ENCODE measurements at places on chromosomes 5 and 9.

DNA sequence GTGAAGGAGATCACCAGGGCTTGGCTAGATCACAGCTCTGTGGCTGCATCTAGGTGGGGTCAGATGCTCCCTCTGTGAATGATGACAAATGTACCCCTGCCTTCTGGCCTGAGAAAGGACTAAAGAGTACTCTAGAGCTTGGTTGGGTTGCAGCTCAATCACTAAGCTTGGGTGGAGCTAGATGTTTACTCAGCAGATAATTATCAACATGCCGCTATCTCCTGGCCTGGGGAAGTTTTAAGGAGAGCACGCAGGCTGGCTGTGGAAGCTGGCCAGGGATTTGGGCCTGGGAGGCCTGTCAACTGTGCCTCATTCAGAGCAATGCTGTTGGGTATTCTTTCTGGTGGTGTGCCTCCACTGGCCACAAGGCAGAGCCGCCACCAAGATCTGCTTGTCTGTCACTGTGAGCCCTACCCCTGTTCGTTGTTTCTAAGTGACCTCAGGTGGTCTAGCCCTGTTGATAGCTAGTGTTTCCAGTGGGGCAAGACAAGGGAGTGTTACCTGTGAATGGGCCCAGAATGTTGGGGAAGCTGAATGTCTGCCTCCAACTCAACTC lies 181.7 kb downstream of the ADGRV1 start:
- DNase-seq: no peak

DNA sequence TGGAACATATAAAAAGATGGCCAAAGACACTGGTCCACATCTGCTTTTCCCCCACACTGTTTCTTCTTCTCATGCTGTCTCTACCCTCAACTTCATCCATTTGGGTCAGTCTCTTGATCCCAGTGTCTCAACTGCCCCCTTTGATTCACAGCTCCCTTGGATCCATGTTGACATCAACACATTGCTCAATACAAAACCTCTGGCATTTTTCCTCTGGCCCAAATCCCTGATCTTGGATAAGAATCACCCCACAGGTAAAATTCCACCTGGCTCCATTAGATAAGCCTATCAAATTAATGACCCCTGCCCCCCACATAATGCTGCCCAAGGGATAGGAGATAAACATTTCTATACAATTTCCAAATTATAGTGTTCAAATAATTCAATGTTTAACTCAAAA lies 229.8 kb downstream of the TLE1 start:
- DNase-seq: no peak

DNA sequence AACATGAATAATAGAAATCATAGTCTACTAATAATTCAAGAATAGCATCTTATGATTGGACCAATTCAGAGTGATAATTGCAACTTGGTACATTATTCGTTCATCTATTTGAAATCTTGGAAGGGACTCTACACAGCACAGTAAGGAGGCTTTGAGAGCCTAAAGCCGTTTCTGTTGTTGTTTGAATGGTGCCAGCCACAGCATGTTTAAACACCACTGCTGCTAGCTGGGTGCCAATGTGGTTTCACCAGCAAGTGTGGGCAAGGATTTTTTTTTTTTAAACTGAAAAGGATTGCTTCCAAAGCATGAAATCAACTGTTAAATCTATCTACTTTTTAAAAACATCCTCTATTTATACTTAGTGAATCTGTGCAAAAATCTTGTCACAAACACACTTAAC lies 253.9 kb upstream of the MAP3K1 start:
- no peak for DNase-seq

DNA sequence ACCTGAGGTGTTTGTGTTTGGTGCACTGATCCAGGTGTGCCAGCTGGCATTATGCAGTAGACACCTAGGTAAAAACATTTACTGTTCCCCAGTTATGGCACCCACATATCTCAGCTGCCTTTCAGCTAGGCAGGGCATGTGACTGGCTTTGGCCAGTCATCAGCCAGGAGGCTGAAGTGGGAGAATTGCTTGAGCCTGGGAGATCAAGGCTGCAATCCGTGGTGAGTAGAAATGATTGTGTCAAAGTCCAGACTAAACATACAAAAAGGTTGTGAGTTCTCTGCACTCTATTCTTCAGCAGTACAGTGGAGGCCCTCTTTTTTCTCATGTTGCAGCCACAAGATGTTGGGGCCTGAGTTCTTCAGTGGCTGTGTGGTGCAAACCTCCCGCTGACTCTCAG lies 3.2 kb upstream of the FBLL1 start:
- DNase-seq: no peak

DNA sequence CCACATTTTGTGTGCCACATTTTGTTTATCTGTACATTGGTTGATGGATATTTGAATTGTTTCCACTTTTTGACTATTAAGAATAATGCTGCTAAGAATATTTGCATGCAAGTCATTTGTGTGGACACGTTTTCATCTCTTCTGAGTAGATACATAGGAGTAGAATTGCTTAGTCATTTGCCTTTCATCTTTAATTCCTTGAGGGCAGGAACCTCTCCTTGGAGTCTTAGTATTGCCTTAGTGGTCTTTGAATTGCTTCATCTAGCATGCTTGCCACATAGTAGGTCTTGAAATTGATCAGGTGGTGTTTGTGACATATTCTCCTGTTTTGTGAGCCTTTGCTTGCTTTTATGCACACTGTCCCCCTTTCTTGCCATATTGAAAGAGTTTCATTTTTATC lies 128.5 kb downstream of the NR3C1 start:
- DNase-seq: no peak

Measured in T-helper 2 cell (primary cell).